ENCODE measurements at places on chromosomes 2 and 18. TPM values are rescaled to one million over a fixed set of nuclear protein-coding genes. Genes with fewer than 3 reads are reported as not detected.

- DNase-seq = no peak
These were observed 13.2 kb upstream of the SLC4A3 start for GRCh38 chr2:219614076-219614860.

DNA sequence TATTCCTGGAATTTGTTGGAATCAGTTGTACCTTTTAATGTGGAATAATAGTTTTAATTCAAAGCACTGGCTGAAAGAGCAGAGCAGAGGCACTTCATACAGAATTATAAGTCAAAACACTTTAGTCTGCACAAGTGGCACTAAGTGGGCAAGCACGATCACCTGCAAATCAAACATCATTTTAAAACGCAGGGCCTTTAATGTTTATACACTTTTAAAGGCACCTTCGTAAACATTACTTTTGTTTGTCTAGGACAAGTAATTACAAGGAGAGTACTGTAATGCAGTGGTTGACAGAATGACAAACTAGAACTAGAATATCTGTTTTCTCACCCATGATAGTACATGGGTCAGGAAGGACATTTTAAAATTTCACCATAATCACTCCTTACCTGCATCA, 36.4 kb downstream of the LANCL1 start:
- no peak for DNase-seq

DNA sequence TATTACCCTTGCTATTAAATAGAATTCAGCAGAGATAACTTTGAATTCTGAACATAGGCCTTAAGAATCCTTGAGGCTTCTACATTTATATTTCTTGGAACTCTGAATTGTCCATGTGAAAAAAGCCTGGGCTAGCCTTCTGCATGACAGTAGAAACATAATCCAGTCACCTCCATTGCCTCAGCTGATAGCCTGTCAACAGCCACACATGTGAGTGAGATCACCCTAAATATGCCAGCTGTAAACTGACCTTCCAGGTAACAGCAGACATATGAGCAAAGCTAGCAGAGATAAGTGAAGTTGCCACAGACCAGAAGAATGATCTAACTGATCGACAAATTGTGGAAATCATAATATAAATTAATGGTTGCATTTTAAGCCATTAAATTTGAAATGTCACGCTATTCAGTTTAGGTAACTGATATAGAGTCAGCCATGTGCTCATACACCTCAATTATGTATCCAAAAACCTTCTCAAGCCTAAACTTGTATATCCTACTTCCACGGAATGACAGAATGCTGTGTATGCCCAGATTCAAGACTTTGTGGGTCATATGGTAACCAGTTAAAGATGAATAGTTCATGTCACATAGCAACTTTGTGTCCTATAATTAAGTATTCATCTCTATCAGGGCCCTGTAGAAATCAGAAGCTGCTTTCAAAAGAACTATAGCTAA, 48.1 kb upstream of the SETBP1 start:
- no peak for DNase-seq

DNA sequence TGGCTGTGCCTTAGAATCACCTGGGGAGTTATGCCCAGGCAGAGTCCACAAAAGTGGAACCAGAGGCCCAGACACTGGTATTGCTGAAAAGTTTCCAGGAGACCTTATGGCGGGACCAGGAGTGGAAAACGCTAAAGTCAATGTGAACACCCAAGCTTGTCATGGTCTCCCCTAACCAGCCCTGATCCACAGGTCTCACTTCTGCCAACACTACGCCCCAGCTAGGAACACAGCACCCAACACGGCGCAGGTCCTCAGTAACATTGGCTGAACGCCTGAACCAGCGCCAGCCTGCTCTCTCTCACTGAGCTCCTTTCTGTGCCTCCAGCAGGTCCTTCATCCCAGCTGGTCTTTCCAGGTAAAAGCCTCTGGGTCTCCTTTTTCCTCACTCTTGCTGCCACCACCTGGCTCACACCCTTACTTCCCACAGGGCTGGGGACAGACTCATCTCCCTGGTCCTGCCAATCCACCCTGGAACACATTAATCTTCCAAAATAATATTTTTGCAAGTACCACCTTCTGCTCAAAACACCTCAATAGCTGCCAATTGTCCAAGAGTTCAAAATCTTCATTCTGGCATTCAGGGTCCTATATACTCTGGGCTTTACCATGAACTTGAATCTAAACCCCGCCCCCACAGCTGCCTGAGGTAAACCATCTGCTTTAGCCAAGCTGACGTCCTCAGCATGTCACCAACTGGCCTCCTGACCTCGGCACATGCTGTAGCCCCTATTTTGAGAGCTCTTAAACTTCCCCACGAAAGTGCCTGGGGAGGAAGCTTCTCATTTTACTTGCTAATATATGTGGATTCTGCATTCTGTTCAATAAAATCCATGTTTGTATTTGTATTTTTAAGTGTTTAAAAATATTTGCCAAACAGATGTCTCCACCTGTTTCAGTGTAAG, 34.6 kb downstream of the ADCY3 start:
- DNase-seq = no peak

DNA sequence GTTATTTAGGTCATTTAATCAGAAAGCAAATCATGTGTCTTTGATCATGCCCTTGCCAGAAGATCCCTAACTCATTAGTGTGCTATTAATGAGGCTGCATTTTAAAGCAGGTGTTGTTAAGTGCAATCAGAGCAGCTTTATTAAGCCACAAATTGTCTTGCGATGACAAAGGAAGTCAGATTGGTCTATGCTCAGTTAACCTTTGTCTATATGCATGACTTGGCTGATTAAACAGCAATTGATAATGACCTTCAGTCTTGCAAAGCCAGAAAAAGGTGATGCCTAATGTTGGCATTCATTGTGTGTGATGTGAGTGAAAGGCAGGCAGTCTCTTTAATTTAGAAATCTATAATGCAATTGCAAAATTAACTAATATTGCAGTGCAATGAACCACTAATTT, 166.9 kb downstream of the RND3 start:
- no peak for DNase-seq

DNA sequence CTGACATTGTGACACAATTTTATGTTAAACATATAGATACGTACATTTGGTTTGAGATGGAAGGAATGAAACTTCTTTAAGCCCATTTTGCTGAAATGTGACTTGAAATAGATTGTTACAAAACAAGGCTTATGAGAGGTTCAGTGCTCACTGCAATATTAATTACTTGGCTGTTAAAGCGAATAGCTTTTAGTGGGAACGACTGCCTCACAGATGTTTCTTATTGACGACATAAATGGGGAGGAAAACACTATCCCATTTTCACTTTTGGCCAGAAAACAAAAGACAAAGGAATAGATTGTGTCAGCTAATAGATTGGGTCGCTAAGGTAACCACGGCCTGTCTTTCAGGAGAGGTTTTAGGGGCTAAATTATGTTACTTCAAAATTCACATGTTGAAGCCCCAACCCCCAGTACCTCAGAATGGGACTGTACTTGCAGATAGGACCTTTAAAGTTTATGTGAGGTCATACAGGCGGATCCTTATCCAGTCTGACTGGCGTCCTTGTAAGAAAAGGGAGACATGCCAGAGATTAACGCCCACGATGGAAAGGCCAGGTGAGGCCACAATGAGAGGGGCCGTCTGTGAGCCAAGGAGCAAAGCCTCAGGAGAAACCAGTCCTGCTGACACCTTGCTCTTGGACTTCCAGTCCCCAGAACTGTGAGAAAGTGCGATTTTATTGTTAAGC, 10.8 kb downstream of the INPP1 start:
- no peak for DNase-seq

GRCh38 chr2:169395821-169396374, 33.6 kb upstream of the LRP2 start:
- DNase-seq = no peak

DNA sequence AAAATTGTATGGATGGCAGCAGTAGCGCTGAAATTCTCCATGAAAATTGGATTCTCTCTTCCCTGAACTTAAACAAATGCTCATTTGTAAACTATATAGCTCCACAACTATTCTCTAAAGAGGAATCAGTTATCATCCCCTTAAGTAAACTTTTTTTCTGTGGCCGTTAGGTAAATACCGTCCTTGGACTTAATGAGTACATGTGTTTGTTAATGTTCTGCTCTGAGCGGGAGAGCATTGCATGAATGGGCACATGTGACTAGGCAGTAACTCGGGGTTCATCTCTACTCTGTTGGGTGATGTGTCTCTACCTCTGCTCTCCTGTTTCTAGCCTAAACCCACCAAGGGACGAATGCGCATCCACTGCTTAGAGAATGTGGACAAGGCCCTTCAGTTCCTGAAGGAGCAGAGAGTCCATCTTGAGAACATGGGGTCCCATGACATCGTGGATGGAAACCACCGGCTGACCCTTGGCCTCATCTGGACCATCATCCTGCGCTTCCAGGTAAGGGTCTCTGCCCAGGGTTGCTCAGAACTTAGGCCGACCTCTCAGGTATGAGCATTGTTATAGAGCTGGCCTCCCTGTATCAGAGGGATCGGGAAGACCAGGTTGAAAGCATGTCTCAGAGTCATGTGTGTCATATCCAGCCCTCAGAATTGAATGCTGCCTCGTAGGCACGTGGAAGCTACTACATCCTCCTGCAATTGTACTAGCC, 111.5 kb upstream of the EML6 start:
- no peak for DNase-seq

- no peak for DNase-seq
These were observed 29.6 kb downstream of the IGFBP5 start for GRCh38 chr2:216665717-216666116.

- DNase-seq = no peak
These were observed 481.8 kb downstream of the SPAG16 start for GRCh38 chr2:213766062-213766461.

DNA sequence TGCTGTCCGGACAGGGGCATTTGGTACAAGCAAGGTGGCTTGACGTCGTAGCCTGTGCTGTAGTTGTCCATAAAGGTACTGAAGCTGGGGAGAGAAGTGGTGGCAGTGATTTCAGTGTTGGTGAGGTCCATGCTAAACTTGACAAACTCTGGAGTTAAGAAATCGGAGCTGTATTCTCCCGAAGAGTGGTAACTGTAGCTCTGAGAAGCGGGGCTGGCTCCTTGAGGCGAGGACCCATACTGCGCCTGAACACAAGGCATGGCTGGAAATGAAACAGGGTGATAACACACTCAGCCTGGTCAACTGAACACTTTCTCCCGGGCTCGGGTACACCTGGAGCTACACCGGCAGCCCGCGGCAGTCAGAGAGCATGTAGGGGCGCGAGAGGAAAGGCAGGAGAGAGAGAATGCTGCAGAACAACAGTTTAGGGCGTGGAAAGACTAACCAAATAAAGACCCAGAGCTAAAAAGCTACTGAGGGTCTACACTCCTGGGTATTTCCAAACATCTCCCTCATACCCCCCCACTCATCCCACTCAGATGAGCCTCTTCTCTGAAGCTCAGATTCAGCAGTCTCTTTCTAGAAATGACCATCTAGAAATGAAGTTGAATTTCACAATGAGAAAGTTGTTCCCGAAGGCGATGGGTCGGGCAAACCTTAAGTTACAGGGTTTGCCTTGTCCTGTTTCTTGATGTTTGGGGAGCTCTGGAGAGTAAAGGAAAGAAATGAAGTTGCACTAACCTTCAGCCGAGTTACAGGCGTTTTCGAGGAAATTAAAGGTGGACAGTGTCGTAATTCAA, 2.4 kb downstream of the NR4A2 start:
- DNase-seq = no peak

GRCh38 chr2:95353055-95353575, 49.4 kb upstream of the FAHD2A start:
- DNase-seq = no peak

DNA sequence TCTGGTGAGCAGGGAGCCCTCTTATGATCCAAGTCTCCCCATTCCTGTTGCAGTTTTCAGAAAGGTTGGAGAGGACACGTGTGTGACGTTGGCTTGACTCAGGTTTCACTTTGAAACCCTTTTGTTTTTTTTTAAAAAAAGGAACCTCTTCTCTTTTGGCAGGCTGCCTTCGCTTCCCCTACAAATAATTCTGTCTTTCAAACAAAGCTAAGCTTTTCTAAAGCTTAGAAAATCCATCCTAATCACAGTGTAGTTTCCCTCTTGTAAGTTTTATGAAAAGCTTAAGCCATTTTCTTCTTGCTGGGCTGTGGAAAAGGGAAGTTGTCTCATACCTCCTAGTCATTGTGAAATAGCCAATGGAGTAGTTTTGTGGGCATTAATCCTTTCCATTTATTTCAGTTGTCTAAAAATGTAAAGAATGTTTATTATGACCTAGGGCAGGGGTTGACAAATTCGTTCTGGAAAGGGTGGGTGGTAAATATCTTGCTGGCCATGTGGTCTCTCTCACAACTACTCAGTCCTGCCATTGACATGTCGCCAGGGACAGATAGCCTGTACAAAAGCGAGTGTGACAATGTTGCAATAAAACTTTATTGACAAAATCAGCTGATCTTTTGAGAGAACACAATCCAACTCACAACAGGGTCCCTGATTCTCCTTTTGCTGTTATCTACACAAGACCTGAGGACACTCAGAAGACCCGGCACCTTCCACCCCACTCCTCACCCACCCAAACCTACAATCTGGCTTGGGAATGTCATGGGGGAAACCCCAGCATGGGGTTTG, 878.8 kb downstream of the RNF144A start:
- DNase-seq = peak; percentile 10

GRCh38 chr2:121469356-121469755, 61.3 kb upstream of the RNU4ATAC start:
- DNase-seq = no peak

DNA sequence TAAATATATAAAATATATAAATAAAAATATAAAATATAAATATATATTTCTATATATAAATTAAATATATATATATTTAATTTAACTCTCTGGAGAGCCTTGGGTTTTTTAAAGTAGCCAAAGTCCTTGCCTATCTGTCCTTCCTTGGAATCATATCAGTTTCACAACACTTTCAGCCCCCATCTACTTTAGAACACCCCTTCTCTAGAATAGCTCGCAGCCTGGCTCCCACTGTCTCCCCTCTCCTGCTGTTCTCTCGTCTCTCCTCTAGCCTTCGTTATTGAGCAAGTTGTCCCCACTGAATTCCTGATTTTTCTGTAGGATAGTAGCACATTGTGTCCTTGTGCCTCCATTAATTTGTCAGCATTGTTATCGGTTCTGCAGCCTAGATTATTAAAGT, 677.0 kb downstream of the RNF144A start:
- no peak for DNase-seq

DNA sequence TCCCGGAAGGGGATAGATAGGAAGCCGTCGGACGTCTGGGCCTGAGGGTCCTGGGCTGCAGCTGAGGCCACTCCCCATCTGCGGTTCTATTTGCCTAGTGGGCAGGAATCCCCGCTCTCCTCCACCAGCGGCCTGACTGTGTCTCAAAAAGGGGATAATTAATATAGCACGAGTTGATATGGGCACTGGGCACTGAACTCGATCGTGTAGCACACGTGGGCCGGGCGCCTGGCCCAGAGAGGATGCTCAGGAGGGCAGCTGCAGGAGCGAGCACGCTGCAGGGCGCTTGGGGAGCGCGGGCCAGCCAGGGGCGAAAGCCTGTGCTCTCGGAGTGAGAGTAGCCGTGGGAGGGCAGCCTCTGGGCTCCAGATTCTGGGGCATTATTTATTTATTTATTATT, 8.8 kb upstream of the GBX2 start:
- DNase-seq = no peak

- DNase-seq = no peak
These were observed 199.0 kb downstream of the EIPR1 start for GRCh38 chr2:3178578-3179031.

Gene PKP4
- 61.0 TPM for total RNA-seq

Gene TUBA3E
- not detected for total RNA-seq

Gene RND3
- total RNA-seq = 178 TPM

Gene TMEM214
- 57.3 TPM for total RNA-seq

Gene GTF2A1L
- 0.11 TPM for total RNA-seq

Gene FBXO15
- not detected for total RNA-seq

Gene RGPD3
- total RNA-seq = 0.39 TPM

Gene KCNE4
- 3.1 TPM for total RNA-seq

Gene TXNDC2
- not detected for total RNA-seq

Gene DLGAP1
- total RNA-seq = not detected

Gene ASAP2
- total RNA-seq = 12.9 TPM

Gene HOXD13
- 0.06 TPM for total RNA-seq

Gene TUBB6
- 501 TPM for total RNA-seq

Gene SCG2
- 5.0 TPM for total RNA-seq

All from SJSA1 (cell line).